ENCODE measurements at places on chromosomes 13 and 19. TPM values are rescaled to one million over a fixed set of nuclear protein-coding genes. Genes with fewer than 3 reads are reported as not detected.

The NKPD1 gene
- total RNA-seq = 0.93 TPM

The SMAD9 gene
- 0.34 TPM for total RNA-seq

The EPS8L1 gene
- total RNA-seq = 96.7 TPM

The ADM5 gene
- total RNA-seq = under 0.01 TPM

The ZNF681 gene
- 0.34 TPM for total RNA-seq

The IGFL3 gene
- total RNA-seq = not detected

The FAM216B gene
- not detected for total RNA-seq

The ALOX5AP gene
- total RNA-seq = 0.85 TPM

The CLEC17A gene
- not detected for total RNA-seq

The KLK2 gene
- not detected for total RNA-seq

The SULT2B1 gene
- 7.8 TPM for total RNA-seq

The KLC3 gene
- 96.0 TPM for total RNA-seq

The SPART gene
- 63.9 TPM for total RNA-seq

The AKAP8L gene
- 71.4 TPM for total RNA-seq

The SUCLA2 gene
- total RNA-seq = 82.9 TPM

The CEACAM19 gene
- total RNA-seq = 6.3 TPM

The SYCN gene
- not detected for total RNA-seq

The ZNF582 gene
- total RNA-seq = 2.4 TPM

The ZNF211 gene
- 13.0 TPM for total RNA-seq

The FSD1 gene
- total RNA-seq = 0.07 TPM

The POU2F2 gene
- total RNA-seq = 0.34 TPM

The TMEM238 gene
- total RNA-seq = 2.3 TPM

The CHAF1A gene
- 5.5 TPM for total RNA-seq

The FBN3 gene
- total RNA-seq = not detected

The CYP2A6 gene
- not detected for total RNA-seq

The LIG4 gene
- total RNA-seq = 22.5 TPM

The HNRNPA1L2 gene
- total RNA-seq = 4.3 TPM

The URAD gene
- total RNA-seq = not detected

The LYPD5 gene
- total RNA-seq = 16.4 TPM

The SIGLEC6 gene
- total RNA-seq = not detected

The HRC gene
- not detected for total RNA-seq

The CEBPA gene
- total RNA-seq = 9.9 TPM

The MISP gene
- total RNA-seq = 95.0 TPM

The PLVAP gene
- total RNA-seq = not detected

The SHISA7 gene
- total RNA-seq = not detected

The LYL1 gene
- total RNA-seq = 0.68 TPM

The IGFL4 gene
- not detected for total RNA-seq

The TICAM1 gene
- 7.2 TPM for total RNA-seq

The SLC25A30 gene
- total RNA-seq = 26.6 TPM

The CEACAM16 gene
- not detected for total RNA-seq

The CBY2 gene
- 0.07 TPM for total RNA-seq

Measured in nasal cavity respiratory epithelium epithelial cell of viscerocranial mucosa (primary cell).